ENCODE measurements at places on chromosomes 2 and 18. TPM values are rescaled to one million over a fixed set of nuclear protein-coding genes. Genes with fewer than 3 reads are reported as not detected.

DNA sequence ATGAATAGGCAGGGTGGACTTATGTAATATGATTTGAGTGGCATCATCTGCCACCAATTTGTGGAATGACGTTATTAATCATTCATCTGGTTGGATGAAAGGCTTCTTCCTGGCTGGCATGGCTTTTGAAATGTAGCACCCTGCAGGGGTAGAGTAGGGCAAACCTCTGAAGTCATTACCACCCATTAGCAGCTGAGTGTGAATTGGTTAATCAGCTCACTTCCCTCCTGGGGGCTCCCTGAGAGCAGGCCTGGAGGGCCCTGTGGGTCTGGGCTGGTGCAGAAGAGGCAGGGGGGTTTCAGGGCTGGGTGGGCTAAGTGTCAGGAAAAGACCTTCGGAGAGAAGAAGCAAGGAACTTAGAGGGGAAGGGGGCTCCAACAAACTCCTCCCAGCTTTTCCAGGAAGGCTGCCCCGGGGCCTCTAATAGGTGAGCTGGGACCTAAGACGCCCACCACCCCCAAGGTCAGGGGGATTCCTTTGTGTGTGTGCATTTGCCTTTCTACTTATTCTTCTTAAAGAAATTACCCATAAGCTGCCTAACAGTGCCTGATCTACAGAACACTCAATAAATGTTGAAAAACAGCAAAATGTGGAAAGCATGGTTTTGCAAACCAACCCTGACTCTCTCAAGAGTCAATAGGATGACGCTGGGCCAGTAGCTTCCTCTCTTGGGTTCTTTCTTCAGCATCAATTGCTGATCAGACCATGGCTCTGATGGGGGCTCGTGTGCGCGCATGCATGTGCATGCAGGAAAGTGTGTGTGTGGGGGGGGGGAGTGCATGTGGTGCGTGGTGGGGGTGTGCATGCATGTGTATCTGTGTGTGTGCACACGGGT is 49.7 kb upstream of the ZNF516 start:
- H3K36me3 ChIP-seq: no peaks in the 10 kb centered on the region
- H3K27me3 ChIP-seq: no peaks in the 10 kb centered on the region
- DNase-seq: no peak
- no peak overlapping the region for H3K4me3 ChIP-seq
- no peaks in the 10 kb centered on the region for H3K4me1 ChIP-seq

DNA sequence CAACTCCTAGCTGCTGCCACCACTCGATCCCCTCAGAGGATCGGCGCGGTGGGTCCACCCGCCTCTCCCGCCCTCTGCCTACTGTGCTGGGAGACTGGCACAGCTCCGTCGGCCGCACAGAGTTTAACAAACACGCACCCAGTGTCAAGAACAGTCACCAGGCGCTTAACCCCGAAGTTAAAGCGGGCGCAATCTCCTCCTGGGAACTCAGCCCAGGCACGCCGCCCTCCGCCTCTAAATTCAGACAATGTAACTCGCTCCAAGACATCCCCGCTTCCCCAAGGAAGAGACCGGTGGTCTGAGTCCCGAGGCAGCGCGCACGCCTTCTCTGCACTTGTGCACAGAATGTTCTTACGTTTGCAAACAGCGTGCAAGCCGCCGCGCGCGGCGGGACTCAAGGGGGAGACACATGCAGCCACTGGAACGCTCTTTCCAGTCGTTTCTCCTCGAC is 533 bp downstream of the CXCR4 start:
- no peaks in the 10 kb centered on the region for H3K36me3 ChIP-seq
- peak overlapping the region; percentile 38 for H3K4me3 ChIP-seq
- peaks cover 63% of the 10 kb centered on the region for H3K27me3 ChIP-seq
- DNase-seq: peak; percentile 47
- H3K4me1 ChIP-seq: peaks cover 25% of the 10 kb centered on the region

GRCh38 chr2:8277921-8278571 is 403.8 kb upstream of the ID2 start:
- H3K27me3 ChIP-seq: no peaks in the 10 kb centered on the region
- no peak overlapping the region for H3K27ac ChIP-seq
- no peak overlapping the region for H3K4me3 ChIP-seq
- DNase-seq: no peak
- H3K36me3 ChIP-seq: no peaks in the 10 kb centered on the region

DNA sequence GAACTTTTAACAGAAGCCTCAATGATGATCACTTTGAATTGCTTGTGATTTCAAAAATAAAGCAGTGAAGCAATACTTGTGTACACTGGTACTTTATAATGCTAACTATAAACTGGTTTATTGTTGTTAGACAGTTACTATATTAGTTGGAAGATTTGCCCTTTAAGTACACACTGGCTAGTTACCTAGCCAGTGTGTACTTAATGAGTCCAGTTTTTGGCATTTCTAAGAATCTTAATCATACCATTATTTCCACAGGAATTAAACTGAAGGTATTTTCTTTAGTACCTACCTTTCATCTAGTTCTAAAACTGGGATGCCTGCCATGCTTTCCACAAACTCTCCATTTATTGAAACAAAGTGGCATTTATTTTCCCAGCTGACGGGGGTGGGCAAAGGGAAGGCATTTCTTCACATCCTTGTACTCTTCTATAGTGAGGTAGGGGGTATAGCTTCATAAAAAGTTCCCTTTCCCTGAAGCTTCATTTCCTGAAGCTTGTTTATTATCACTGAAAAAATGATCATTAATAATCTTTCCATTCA is 49.9 kb downstream of the UGP2 start:
- H3K36me3 ChIP-seq: peaks cover 94% of the 10 kb centered on the region
- H3K27ac ChIP-seq: no peak overlapping the region
- H3K4me1 ChIP-seq: no peaks in the 10 kb centered on the region
- no peak for DNase-seq
- H3K4me3 ChIP-seq: no peak overlapping the region

The ARHGAP15 gene
- total RNA-seq: not detected

GRCh38 chr2:39871291-39871761 is 92.3 kb upstream of the THUMPD2 start:
- H3K36me3 ChIP-seq: no peaks in the 10 kb centered on the region
- peak; percentile 33 for DNase-seq
- H3K4me1 ChIP-seq: peaks cover 12% of the 10 kb centered on the region
- no peaks in the 10 kb centered on the region for H3K27me3 ChIP-seq
- no peak overlapping the region for H3K27ac ChIP-seq
- H3K4me3 ChIP-seq: no peak overlapping the region

DNA sequence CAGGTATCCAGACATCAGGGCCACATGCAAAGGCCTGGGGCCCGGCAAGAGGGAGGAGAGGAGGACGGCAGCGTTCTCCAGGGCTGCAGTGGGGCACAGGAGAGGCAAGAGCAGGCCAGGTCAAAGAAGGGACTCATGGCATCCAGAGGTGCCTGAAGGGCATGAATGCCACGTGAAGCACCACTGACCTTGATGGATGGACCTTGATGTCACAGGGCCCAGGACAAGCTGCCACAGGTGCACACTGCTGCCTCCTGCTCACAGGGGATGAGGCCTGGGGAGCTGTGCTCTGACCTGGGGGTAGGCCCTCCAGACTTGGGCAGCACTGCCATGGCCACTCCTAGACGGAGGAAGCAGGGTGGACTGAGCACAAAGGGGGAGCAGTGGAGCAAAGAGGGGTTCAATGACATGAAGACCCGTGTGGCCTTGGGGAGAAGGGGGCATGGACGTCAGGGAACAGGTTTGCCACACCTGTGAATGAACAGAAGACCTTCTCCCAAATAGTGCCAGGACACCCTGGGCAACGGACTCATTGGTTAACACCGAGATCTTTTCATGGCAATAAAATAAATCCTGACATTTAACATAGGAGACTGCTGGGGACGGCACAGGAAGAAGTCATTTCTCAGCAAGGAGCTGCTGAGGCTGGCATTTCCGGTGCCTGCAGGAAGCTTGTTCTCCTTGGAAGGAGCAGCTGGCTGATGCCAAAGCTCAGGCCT is 65.6 kb downstream of the EMX1 start:
- no peaks in the 10 kb centered on the region for H3K27me3 ChIP-seq
- peaks cover 14% of the 10 kb centered on the region for H3K4me1 ChIP-seq
- H3K27ac ChIP-seq: no peak overlapping the region
- H3K4me3 ChIP-seq: no peak overlapping the region

DNA sequence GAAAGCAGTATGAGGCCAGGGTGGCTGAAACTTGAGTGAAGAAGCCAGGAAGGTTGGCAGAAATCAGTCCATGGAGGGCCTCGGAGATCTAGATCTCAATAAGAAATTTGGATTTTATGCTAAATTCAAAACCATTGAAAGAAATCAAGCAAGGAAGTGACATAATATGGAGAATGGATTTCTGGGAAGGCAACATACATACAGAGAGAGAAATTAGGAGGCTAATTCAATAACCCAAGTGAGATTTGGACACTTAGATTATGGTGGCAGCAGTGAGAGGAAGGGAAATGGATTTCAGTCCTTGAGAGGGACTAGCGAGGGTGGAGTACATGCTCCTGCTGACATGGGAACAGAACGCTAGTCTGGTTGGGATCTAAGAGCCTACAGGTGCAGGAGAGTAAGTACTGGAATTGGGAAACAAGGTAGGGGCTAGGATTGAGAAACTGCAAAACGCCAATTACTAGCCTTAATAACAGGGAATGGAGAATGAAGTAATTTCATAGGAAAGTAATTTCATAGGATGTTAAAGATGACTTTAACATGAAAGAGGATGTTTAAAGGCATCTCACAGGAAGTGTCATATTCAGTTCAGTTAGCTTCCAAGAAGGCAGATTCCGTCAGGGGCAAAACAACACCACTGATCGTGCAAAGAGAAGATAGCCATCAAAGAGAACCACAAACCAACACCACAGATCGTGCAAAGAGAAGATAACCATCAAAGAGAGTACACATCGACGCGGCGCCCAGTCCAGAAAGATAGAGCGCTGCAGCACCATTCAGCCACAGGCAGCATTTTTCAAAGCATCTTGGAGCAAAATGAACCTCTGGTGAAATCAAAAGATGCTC is 27.2 kb downstream of the CDKL4 start:
- no peaks in the 10 kb centered on the region for H3K4me1 ChIP-seq
- no peak overlapping the region for H3K4me3 ChIP-seq
- H3K27me3 ChIP-seq: no peaks in the 10 kb centered on the region
- H3K36me3 ChIP-seq: no peaks in the 10 kb centered on the region

DNA sequence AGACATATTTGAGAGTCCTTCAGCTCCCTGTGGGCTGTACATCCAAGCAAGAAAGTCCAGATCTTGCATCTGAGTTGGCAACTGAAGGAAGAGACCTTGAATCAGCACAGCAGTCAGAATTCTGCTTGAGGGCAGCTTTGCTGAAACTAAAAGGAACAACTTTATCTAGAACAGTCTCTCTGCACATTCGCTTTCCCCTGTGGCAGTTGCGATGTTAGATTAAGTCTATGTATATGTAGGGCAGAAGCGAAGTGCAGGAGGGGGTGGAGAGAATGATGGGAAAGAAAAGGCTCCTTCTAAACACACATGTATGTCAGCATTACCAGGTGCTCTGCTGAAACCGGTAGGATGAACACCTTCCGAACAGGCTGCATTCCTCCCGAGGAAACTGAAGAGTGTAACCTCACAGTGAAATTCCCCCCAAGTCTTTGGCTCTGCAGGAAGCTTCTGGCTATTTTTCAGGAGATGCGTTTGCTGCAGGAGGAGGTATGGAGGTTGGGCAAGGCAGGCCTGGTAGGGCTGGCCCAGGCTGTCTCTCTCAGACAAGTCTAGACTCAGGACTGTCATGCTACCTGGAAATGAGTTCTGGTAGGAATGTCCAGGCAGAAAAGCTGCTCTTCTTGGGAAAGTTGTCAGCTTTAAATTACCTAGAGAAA is 70.0 kb upstream of the ATL2 start:
- H3K4me1 ChIP-seq: peaks cover 21% of the 10 kb centered on the region
- H3K27ac ChIP-seq: no peak overlapping the region
- H3K36me3 ChIP-seq: no peaks in the 10 kb centered on the region
- no peak for DNase-seq

The EVX2 gene
- total RNA-seq: not detected

The RGPD3 gene
- 0.39 TPM for total RNA-seq

DNA sequence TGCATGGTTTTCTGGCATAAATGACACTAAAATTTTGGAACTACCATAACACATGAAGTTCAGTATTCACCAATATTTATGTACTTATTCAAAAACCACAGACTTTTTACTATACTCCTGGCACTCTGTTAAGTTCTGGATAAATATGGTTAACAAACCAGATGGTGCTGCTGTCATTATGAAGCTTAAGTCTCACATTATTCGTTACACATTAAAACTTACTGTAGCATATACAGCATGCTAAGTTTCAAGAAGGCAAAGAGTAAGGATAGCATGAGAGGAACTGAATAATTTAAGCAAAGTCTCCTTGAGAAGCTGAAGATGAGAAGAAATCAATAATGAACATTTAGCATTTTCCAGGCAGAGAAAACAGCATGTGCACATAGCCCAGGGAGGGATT is 929.5 kb downstream of the NRXN1 start:
- no peak for DNase-seq
- no peaks in the 10 kb centered on the region for H3K4me1 ChIP-seq
- no peaks in the 10 kb centered on the region for H3K36me3 ChIP-seq
- no peak overlapping the region for H3K27ac ChIP-seq

The POTEJ gene
- not detected for total RNA-seq

- no peaks in the 10 kb centered on the region for H3K27me3 ChIP-seq
- H3K27ac ChIP-seq: no peak overlapping the region
- H3K4me1 ChIP-seq: 0 out of 2 replicates have a peak, but pooled peaks cover 3% of the 10 kb centered on the region
- no peak for DNase-seq
These were observed 101.9 kb downstream of the BIN1 start for GRCh38 chr2:127004893-127005600.

Measured in SJSA1 (cell line).